ENCODE measurements at places on chromosomes 12 and 14.
A peak's percentile ranks its signal among the peaks of the same experiment; 100 is the strongest.

GRCh38 chr12:93419388-93420034 is 22.2 kb downstream of the UBE2N start:
- no peak for DNase-seq

DNA sequence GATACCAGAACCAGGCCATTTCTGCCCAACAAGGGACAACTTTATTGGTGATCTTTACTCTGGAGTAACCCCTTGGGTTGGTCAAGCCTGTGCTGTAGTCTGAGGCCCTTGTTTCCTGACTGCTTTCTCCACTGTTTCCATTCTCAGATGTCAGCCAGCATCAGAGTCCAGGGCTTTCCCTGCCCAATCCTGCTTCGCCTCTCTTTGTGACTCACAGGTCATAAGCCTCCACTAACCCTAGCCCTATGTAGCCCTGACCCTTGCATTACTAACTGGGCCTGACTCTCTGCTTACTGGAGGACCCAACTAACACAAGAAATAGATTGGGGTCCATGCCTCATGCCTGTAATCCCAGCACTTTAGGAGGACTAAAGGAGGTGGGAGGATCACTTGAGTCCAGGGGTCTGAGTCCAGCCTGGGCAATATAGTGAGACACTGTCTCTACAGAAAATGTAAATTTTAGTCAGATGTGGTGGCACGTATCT is 8.6 kb upstream of the SNRNP35 start:
- no peak for DNase-seq

DNA sequence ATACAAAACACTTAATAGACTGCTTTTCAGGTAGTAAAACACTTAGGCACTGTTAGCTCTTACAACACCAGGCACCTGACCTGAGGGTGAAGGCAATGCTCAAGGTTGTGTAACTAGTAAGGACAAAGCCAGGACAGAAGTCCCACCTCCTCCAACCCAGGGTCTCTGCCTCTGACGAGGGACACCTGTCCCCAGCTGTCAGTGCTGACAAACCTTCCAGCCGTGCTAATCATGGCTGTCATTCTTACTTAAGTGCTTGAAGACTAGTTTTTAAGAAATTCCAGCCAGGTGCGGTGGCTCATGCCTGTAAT is 62.5 kb upstream of the MAX start:
- DNase-seq = no peak

DNA sequence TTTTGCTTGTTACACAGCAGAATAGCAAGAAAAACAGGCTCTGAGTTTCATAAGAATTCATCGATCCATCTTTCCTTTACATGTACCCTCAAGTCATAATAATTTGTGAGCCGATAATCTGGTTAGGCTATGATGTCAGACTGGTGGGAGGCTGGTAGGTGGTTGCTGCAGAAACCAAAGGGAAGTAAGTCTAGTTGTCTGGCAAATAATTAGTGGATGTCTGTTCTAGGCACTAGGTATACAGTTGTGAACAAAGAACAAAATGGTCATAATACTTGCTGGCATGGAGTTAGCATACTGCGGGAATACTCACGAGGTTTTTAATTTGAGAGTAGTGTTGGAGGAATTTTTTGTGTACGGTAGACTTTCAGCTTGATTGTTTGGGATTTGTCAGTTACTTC is 8.8 kb downstream of the SUSD6 start:
- no peak for DNase-seq

DNA sequence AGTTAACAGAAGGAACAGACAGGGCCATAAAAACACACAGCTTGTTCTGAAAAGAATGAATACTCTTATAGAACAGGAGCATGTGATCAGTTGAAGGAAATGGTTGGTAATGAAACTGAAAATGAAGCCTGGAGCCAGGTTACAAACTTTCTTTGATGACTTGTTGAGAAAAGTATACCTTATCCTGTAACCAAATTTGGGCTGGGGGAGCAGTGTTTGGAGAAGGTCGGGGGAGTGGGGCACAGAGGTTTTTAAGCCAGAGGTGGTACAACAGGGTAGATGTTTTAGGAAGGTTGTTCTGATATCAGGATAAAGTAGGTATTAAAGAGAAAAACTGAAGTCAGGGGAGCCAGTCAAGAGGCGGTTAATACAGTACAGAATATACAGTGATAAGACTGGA is 8.2 kb downstream of the GOLT1B start:
- no peak for DNase-seq

DNA sequence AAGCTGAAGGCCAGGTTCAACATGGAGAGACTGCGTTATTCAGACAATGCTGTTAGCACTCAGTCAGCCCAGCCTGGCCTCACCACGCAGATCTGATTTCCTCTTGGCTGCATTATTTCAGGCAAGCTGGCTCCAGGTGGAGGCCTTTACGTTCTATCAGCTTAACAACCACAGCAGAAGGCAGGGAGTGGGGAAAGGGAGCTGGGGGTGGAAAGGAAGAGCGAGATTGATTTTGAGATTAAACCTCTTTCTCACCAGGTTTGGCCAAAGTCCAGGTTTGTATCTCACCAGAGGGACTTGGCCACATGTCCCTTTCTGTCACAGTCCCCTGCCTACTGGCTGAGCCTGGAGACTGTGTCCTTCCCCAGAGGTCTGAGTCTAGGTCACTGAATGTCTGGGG is 543.7 kb upstream of the TMEM132C start:
- no peak for DNase-seq

GRCh38 chr12:123127182-123127495 is 23.8 kb downstream of the PITPNM2 start:
- no peak for DNase-seq

GRCh38 chr12:91361864-91362263 is 179.2 kb upstream of the DCN start:
- no peak for DNase-seq

DNA sequence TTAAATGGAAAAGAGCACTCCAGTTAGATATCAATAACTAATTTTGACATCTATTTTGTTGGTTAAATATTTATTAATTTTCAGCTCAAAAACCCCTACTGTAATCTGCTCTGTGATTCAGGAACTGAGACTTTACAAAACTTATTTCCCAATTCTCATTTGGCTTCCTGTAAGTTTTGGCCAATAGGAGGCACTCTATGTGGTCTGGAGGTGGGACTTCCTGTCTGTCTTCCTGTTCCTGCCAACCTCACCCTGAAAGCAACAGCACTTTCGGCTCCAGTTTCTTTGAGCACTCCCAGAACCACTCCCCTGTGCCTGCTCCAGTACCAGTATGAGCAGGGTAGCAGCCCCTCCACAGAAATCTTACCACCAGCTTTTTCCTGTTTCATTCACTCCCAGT is 1027.0 kb downstream of the VRK1 start:
- no peak for DNase-seq

- DNase-seq = no peak
Observed at GRCh38 chr12:28891126-28891525, 258.0 kb upstream of the FAR2 start.

DNA sequence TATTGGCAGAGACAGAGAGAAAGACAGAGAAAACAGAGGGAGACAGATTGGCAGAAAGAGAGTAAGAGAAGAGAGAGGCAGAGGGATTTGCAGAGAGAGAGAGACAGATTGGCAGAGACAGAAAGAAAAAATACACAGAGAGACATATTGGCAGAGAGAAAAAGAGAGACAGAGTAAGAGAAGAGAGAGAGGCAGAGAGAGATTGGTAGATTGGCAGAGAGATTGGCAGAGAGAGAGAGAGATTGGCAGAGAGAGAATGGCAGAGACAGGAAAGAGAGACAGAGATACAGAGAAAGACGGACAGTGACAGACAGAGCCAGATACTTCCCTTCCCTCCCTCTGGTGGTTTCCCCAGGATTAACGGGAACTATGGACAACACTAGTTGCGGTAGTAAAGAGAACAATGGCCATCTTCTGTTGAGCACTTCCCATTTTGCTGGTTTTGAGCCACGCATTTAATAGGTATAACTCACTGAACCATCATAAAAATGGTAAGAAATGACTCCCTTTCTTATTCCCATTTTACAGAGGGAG is 2.6 kb upstream of the NOS1 start:
- DNase-seq = no peak

GRCh38 chr12:16417058-16417457 is 69.6 kb downstream of the MGST1 start:
- DNase-seq = no peak

DNA sequence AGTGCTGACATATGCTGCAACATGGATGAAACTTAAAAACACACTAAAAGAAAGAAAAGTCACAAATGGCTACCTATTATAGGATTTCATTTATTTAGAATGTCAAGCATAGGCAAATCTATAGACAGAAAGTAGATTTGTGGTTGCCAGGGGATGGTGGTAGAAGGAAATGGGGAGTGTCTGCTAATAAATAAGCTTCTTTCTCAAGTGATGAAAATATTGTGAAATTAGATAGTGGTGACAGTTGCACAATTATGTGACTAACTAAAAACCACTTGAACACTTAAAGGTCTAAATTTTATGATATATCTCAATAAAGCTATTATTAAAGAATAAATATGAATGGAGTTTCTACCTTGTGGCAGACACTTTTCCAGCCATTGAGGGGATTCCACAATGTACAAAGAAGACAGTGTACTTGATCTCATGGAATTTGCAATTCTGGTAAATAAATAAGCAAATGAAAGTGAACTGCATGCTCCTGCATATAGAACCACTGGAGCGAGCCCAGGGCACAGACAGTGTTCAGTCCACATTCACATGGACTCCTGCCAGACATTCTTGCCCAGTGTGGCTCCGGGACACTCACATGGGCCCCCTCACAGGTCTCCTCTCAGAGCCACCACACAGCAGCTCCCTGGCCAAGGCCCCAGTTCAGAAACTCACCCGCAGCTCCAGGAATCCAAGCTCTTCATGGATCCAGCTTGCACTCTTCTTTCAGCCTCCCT is 107.1 kb upstream of the ARID2 start:
- DNase-seq = no peak

DNA sequence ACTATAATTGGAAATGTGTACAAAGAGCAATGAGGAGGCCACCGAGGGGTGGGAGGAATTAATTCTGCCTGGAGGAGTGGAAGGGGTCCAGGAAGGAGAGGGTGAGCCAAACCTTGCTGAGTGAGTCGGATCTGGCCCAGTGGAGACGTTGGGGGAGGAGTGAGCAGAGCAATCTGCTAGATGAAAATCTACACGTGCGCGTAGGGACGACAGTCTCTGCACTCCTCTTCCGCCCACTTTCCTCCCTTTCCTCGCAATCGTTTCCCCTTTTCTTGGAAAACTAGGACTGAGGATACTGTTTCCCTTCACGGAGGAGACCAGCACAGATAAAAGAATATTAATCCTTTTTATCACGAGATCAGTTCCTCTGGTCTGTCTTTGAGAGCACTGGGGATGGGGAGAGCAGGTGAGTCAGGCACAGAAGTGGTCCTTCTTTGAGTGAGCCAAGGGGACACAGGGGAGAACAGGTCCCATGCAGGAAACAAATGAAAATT is 2.9 kb upstream of the NAB2 start:
- DNase-seq = no peak

- no peak for DNase-seq
Observed at GRCh38 chr14:73457041-73457923, 1.1 kb downstream of the NUMB start.

DNA sequence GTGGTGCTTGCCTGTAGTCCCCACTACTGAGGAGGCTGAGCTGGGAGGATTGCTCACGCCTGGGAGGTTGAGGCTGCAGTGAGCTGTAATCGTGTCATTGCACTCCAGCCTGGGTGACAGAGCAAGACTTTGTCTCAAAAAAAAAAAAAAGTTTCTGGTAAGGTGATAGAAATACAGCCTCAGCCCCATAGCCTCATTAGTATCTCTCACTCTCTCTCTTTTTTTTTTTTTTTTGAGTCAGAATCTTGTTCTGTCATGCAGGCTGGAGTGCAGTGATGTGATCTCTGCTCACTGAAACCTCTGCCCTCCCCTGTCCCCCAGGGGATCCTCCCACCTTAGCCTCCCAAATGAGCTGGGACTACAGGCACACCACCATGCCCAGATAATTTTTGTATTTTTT is 19.2 kb downstream of the MTHFD1 start:
- DNase-seq = no peak

GRCh38 chr12:4933411-4933810 is 23.7 kb downstream of the KCNA1 start:
- no peak for DNase-seq

DNA sequence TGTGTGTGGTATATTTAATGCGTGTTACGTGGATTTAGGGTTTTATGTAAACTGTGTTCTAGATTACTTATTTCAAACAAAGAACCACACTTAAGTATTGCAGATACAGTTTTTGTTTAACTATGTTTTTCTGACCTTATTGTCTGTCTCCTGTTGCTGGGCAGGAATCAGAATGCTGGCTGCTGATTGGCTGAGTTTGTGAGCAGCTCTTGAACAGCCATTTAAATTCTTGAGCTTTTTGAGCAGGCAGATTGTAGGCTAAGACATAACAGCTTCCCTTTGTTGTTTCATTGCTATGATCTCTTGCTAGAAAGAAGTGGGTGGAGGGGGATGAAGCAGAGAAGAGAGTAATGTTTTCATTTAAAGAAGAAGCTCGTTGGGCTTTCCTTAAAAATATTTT is 52.2 kb downstream of the ATF7IP start:
- DNase-seq = peak; percentile 70

GRCh38 chr12:111011999-111012600 is 91.7 kb upstream of the MYL2 start:
- DNase-seq = no peak

DNA sequence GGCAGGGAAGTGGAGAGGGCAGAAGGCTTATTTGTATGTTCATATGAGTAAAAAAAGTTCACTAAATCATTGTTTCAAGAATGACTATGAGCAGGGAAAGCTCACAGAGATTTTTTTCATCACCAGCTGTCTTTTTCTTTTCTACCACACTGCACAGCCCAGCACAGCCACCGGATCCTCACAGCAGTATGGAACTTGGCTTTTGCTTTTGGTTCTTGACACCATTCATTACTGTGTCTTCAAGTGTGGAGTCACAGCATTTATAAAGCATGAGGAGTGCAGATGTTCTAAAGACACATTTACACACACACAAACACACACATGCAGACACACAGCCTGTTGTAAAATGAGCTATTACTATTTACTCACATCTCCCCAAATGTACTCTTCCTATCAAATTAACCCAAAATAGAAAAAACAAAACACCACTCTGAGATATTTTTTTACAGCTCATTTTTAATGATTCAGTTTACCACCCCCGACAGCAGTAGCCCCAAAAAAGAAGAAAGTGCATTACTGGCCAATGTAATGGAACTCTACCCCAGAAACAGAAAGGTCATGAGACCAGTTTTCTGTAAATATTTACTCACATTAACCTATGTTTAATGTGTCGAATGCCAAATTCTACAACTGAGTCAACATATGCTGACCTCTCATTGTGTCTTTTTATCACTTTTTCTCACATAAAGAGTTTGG is 60.5 kb downstream of the BTG1 start:
- no peak for DNase-seq

GRCh38 chr14:50015716-50016115 is 100.7 kb downstream of the VCPKMT start:
- DNase-seq = no peak

DNA sequence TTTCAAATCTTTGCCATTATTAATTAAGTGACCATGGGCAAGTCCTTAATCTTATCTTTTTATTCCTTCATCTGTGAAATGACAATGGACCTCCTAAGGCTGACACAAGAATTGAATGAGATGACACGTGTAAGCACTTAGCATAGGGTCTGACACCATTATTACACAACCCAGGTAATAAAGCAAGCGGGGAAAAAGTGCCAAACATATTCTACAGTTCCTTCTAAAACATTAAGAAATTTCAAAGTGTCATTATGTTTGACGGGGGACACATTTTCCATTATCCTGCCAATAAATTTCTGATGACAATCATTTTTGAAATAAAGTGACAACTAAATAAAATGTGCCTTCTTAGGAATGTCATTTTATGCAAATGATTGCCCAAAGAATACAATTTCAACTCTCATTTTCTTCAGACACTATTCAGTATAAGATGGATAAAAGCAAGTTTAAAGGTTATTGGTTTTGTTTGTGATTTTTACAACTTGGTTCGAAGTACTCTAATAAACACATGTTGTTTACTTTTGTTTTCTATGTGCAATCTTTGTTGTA is 3.0 kb downstream of the ANKS1B start:
- no peak for DNase-seq
